Anterior cingulate cortex (tissue), 58 donors: ENCODE measurements at places on chromosomes 2 and 18.

DNA sequence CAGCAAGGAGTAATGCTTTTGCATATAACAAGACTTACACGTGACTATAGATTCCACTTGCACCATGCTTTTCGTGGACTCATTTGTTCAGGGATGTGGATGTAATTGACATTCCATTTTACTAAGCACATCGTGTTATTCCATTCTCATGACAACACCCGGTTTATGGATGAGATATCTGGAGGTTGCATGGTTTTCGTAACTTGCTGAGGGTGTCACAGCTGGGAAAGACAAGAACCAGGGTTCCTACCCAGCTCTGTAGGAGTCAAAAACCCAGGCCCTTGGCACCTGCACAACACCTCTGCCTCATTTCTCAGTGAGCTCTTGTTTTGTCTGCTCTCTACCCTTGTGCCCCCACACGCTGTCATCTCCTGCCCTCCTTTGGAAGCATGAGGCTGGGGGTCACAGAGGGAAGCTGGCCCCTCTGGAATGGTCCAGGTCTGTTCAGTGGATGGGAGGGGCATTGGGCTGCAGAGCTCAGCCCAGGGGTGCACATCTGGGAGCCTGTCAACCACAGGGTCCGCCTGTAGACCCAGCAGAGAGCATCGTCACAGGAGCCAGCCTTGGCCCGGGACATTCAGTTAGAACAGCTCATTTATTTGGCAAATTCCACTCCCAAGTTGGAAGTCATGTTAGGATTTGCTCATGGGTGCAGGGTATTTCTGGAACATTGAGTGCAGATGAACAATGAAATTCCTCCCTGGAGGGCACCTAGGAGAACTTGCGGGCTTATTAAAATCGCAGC, 120.1 kb upstream of the TWIST2 start:
- DNase-seq: no peak

DNA sequence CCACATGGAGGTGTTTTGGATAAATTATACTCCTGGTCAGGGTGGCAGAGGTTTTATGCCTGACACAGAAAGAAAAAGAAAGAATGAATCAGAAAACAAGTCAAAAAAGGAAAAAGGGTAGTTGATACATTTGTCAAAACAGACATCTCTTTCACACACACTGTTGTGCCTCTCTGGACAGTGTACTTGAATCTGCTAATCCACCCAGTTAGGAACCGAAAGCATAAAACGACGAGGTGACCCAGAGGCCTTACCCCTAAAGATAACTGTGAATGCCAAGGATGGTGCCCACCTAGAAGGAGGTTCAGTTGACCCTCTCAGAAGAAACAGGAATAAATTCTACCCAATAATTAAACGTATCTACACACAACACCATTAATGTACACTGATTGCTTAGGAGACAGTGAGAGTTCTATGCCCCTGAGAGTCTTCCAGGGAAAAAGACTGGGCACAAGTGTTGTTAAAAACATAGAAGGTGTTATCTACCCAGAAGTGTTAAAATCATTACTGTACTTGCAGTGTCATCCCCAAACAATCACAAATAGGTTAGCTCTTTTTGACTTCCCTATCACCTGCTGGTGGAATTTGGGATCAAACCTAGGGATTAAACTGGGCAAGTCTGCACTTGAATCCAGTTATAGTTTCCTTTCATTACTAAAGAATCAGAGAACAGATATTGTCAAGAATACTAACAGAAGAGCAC, 123.2 kb upstream of the DNAJC10 start:
- DNase-seq: no peak

DNA sequence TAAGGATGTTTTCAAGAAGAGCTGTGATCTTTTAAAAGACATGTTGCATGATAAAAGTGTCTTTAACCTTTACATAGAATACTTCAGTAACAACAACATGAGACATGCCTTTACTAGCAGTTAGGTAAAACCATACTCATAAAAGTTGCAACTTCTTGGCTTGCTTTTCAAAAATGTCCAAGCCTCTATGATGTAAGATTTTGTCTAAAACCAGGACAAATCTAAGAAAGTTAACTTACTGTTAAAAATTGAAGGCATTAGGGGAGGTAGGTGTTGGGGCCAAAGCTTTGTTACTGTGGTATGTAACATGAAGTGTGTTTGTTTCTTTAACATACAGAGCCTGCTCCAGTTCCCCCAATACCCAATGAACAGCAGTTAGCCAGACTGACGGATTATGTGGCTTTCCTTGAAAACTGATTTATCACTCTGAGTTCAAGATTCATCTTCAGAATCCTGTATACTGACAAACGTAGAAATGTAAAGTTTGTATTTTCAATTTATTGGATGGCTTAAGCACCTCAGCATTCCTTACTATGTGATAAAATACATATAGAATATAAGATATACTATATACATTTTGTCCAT, 11.7 kb downstream of the COPS8 start:
- DNase-seq: no peak

GRCh38 chr2:99729104-99730025, 239.5 kb upstream of the REV1 start:
- DNase-seq: no peak

DNA sequence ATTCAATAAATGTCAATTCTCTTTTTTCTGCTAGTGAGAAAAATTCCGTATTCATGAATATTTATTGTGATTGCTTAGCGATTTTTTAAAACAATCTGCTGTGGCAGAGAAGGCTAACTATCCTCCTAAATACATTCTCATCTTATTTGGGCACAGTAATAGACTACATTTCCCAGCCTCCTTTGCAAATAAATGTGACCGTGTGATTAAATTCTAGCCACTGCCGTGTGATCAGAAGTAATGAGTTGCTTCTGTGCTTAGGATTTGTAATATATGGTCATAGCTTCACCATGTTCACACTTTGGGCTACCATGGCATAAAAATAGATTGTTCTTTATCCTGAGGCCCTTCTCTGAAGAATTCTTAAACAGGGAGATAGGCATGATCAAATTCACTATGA, 179.6 kb downstream of the FAM124B start:
- DNase-seq: no peak

- no peak for DNase-seq
Measured at GRCh38 chr2:2881499-2881898, 496.1 kb downstream of the EIPR1 start.

GRCh38 chr2:220445429-220446105, 818.1 kb downstream of the SLC4A3 start:
- no peak for DNase-seq

GRCh38 chr2:152389483-152389882, 54.5 kb downstream of the FMNL2 start:
- DNase-seq: no peak

DNA sequence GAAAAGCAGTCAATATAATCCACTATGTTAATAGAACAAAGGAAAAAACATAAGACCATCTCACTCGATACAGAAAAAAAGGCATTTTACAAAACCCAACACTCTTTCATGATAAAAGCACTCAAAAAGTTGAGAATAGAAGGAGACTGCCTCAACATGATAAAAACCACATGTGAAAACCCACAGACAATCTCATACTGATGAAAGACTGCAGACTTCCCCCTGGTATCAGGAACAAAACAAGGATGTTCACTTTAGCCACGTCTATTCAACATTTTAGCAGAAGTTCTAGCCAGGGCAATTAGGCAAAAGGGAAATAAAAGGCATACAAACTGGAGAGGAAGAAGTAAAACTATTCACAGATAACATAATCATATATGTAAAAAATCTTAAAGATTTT, 285.9 kb downstream of the EIPR1 start:
- no peak for DNase-seq

DNA sequence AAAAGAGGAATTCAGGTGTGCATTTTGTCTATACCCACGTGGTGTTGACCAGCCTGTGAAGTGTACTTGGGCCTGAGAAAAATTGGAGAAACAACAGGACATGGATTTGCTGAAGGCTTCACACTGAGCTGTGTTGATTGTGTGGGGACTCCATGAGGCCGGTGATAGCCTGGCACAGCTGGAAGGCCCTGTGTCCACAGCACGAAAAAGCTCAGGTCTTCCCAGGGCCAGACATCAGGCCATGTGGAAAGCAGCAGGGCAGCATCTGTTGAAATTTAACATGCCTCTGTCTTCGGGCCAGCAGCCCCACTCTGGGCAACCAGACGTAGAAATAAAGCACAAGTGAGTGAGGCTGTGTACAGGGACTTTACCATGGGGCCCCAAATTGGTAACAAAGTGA, 84.1 kb downstream of the HS6ST1 start:
- no peak for DNase-seq

DNA sequence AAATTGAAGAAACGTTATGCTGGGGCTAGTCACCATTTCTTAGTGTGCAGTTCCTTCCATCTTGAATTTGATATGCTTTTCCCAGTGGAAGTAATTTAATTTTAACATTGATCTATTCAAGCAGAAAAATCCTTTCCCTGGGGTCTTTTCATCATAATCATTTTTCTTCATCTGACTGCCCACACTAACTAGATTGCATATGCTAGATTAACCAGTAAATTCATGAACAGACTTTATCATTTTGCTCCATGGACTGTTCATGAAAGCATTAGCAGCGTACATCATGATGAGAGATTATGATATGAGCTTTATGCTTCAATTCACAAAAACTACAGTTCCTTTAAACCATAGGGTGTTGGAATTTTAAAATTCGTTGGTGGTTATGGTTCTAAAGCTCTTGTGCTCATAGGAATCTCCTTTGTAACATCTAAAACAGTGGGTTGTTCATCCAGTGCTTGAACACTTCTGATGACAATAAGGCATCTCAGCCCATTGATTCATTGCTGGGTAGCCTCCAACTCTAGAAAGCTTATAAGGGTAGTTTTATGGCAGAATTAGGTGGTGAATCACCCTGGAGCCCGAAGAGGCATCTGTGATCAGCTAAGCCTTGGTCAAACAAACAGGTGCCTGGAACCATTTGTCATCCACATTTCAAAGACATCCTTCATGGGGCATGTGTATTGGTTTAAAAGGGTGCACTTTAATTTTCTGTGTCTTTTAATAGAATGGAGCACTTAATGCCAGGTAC, 77.2 kb upstream of the NDUFV2 start:
- no peak for DNase-seq

GRCh38 chr18:25080211-25080610, 271.8 kb downstream of the ZNF521 start:
- DNase-seq: no peak

- DNase-seq: no peak
Measured at GRCh38 chr18:2854875-2855274, 8.1 kb downstream of the EMILIN2 start.

DNA sequence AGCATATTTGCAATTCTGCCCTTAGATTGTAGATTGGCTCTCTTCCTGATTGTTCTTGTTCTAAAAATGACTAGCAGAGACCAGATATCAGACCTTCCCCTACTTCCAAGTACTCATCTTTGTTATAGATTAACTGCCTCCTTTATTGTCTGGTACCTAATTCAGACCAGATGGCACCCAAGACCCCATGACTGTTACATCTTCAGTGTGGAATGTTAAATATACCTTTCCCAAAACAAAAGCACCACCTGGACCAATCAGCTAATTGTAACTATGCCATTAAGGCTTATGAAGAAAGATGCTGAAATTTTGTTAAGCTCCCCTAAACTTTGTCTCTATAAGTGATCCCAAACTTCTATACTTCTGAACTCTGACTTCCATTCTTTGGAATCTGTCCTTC, 12.0 kb upstream of the TFPI start:
- DNase-seq: no peak

DNA sequence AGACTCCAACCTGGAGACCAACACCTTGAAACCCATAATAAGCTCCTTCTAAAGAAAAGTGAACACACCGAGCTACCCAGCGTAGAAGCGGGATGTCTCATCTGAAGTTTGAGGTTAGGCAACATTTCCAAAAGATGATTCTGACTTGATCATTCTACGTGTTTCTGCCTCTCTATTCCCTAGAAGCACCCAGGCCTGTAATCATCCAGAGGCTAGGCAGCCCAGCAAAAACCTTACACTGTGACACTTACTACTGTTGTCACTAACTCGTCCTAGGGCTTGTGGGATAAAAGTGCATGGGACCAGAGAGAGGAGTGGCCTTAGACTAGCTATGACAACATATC, 1.4 kb downstream of the ZBTB14 start:
- no peak for DNase-seq

GRCh38 chr2:122329278-122329677, 573.8 kb downstream of the TSN start:
- no peak for DNase-seq

DNA sequence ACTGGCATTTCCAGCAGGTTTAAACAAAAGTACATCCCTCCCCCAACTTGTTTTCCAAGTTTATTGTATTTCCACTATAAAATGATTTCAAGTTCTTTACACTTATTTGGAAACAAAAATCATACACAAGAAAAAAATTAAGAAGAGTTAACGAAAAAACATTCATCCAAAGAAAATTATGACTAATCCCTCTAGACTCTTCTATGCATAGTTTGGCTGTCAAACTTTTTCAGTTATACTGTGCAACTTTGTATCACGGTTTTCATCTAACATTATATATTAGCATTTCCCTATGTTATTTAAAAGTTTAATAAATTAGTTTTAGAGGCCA, 627 bp downstream of the WDCP start:
- no peak for DNase-seq

DNA sequence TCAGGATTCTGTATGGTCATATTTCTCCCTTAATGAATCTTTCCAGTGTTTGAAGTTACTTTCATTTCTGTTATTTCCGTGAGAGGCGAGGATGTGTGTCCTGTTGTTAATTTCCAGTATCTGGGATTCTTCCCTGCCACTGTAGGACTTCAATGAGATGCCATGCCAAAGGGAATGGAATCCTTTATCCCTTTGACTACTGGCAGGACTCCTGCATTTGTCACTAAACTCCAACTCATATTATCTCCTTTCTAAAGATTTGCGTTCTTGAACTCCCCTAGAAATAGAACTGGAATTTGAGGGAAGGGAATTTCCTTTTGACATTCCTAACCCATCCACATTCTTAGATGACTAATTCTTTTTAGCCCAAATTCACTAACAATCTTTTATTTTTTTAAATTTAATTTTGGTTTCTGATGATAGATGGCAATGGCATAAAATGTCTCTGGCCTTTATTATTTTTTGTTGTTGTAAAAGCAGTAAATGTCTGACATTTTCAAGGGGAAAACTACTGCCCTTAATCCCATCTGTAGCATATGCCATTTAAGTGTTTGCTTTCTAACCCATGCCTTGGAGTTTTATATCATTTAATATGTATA, 87.8 kb upstream of the EML6 start:
- no peak for DNase-seq

GRCh38 chr2:59875836-59876235, 677.6 kb downstream of the BCL11A start:
- no peak for DNase-seq

- DNase-seq: no peak
Measured at GRCh38 chr18:40821596-40822243, 1133.3 kb upstream of the PIK3C3 start.

DNA sequence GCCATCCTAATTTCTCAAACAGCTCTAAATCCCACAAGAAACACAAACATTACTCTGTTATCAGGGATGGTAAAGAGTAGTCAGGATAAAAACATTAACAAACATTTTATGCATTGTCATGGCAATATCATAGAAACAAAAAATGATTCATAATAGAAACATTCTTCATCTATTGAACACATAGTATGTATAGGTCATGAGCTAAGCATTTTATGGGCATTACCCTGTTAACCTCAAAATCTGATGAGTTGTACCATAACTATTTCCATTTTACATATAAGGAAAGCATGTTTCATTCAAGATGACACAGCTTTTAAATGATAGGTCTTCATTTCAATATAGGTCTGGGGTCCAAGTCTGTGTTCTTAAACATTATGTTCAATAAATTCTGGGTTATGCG, 344.9 kb downstream of the RND3 start:
- no peak for DNase-seq

- DNase-seq: no peak
Measured at GRCh38 chr2:106863387-106863786, 22.6 kb downstream of the ST6GAL2 start.

- DNase-seq: no peak
Measured at GRCh38 chr2:222430681-222431080, 6.3 kb downstream of the SGPP2 start.
